GM19239 (cell line): ENCODE measurements at places on chromosomes 13 and 19.

- no peak for DNase-seq
Measured at GRCh38 chr19:53865918-53866864, 1.5 kb upstream of the MYADM start.

GRCh38 chr19:7928334-7928706 lies 2.4 kb upstream of the CTXN1 start:
- no peak for DNase-seq

DNA sequence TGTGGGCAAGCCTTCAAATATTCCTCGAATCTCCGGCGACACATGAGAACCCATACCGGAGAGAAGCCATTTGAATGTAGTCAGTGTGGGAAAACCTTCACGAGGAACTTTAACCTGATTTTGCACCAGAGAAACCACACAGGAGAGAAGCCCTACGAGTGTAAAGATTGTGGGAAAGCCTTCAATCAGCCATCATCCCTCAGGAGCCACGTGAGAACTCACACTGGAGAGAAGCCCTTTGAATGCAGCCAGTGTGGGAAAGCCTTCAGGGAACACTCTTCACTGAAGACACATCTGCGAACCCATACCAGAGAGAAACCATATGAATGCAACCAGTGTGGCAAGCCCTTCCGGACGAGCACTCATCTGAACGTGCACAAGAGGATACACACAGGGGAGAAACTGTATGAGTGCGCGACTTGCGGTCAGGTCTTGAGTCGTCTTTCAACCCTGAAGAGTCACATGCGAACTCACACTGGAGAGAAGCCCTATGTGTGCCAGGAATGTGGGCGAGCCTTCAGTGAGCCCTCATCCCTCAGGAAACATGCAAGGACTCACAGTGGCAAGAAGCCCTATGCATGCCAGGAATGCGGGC lies 28.8 kb downstream of the ZNF333 start:
- DNase-seq: no peak

- no peak for DNase-seq
Measured at GRCh38 chr13:24243302-24243701, 66.1 kb upstream of the C1QTNF9 start.

- DNase-seq: no peak
Measured at GRCh38 chr19:17557466-17557865, 2.0 kb downstream of the COLGALT1 start.

GRCh38 chr19:15266683-15267082 lies 34.4 kb upstream of the EPHX3 start:
- DNase-seq: no peak

DNA sequence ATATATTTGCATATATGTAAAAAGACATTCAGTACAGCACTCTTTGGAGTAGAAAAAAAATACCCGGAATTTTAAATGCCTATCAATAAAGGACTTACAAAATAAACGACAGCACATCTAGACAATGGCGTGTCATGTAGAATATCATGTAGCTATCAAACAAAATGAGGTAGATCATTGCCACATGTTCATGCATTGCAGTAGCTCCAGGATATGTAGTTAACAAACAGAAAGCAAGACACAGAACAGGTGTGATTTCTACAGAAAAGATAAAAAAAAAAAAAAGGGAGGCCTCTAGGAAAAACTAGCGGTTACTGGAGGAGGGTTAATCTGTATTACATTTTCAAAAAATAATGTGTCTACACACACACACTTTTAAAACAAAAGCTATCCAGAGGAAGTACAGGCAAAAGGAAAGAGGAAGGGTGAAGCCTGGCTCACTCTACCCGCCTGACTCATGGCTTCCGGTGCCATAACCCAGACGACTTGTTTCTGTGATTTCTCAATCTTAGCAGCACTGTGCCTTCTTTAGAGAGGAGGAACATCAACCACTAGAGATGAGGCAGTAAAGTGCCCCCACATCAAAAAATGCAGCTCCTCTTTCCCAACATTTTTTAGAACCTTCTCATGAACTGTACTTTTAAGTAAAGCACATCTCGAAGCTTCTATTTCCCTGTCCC lies 6.9 kb downstream of the KCTD12 start:
- peak; percentile 36 for DNase-seq

DNA sequence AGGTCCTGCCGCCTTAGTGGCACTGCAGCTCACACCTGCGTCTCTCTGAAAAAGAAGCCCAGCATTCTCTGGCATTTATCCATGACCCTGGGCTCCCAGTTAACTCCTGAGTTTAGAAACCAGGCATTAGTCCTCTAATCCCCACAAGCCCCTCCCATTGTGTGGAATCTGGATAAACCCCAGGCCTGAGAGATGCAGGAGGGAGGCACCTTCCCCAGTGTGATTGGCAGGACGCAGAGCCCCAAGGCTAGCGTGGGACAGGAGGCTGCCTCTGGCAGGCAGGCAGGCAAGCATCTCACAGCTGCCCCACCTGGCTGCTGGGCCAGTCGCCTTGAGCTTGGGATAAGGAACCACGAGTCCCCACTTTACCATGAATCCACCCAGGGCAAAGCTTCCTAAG lies 11.0 kb upstream of the SERPINE3 start:
- no peak for DNase-seq

DNA sequence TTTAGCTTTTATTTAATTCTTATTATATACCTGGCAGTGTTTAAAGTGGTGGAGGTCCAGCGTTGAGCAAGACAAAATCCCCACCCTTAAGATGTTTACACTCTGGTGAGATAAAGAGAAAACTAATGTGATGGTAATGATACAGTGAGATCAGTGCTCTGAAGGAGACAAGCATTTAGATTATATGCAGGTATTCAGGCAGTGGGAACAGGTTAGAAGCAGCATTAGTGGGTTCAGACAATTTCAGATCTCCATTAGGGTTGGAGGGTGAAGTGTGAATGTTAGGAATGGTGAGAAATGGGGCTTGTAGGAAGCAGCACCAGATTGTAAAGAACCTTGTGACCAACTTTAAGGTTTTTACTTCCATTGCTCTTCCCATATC lies 39.0 kb downstream of the PIBF1 start:
- no peak for DNase-seq

DNA sequence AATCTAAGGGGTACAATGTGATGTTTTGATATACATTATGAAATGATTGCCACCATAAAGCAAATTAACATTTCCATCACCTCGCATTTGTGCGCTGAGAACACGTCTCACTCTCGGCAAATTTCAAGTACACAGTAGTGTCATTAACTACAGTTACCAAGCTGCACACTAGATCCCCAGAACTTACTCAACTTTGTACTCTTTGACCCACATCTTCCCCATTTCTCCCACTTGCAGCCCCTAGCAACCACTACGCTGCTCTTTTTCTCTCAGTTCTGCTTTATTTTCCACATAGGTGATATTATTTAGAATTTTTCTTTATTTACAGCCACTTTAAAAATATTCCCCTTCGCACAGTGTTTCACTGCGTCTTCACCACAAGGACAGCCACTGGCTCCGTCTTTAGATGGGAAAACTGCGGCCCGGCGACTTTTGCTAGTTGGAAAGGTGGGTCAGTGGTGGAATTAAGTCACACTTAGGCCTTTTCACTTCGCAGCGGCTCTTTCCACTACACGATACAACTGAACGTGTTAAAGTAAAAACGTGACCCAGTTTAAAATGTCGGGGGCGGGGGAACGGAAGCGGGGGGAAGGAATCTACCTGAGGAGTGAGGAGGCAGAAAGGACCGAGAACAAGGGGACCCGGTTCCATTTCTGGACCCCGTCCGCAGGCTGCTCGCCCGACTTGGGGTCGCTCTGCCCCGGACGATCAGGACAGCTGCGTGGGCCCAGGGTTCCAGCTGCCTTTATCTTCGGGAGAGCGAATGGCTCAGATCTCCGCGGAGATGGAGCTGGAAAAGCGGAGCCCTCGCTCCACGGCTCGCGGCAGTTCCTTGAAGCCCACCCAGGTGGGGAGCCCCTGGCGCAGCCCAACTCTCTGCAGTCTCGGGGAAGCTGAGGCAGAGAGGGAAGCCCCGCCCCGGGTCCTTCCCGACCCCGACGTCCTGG lies 486.1 kb downstream of the UQCRFS1 start:
- no peak for DNase-seq
